ENCODE measurements at places on chromosomes 2 and 18.

GRCh38 chr2:180692322-180692721, 288.1 kb upstream of the UBE2E3 start:
- no peak for DNase-seq

GRCh38 chr2:140502951-140503630, 1627.7 kb downstream of the LRP1B start:
- DNase-seq, result no peak

- no peak for DNase-seq
Measured at GRCh38 chr2:128502200-128502599, 183.5 kb upstream of the HS6ST1 start.

DNA sequence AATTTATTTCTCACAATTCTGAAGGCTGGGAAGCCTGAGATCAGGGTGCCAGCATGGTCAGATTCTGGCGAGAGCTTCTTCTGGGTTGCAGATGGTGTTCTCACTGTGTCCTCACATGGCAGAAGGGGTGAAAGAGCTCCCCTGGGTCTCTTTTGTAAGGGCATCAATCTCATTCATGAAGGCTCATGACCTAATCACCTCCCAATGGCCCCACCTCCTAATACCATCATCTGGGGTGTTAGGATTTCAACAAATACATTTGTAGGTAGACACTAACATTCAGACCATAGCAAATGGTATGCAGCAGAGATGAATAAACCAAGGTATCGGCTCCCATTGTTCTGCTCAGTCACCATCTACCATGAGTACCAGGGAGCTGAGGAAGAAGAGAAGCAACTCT, 32.7 kb downstream of the YPEL5 start:
- no peak for DNase-seq

DNA sequence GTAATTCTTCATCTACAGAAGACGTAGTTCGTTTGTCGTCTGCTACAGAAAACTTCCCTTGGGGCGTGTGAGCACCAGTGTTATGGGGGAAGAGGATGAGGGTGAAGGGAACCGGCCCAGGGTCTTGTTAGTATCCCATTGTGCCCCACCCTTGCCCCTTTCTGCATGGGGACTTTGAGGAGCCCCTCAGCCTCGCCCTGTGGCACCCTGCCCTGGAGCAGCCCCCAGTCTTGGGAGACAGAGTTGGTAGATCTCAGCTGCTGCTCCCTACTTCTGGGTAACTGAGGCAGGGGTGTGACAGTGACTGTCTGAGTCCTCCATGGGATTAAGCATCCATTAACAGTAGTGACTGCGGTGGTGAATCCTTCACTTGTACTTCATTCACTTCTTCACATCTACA, 50.1 kb downstream of the RNF144A start:
- no peak for DNase-seq

DNA sequence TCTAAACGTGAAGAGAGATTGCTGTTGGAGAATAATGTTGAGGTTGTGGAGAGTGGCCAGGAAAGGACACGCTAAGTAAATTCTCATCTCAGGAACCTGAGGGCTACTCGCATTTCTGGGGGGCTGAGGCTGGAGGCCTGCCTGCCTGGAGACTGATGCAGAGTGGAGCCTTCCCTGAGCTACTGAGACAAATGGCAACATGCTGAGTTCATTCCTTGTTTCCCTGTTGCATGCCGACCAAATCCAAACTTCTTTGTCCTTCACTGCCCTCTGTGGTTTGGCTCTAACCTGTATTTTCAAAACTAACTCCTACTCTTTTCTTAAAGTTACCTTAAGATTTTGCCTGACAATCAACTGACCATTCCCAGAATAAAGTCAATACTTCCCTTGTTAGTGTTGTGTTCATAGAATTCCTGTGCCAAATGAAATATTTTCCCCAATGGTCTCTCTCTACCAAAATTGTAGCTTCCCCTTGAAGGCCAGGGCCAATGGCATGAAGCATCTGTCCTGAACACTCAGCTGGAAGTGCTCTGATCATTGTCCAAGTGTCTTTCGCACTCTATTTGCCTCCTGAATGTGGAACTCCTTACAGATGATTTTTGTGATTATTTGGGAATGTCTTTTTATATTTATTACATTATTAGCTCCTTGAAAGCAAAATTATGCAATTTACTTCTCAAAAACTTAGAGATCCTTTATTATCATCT, 1085.6 kb downstream of the SOCS6 start:
- DNase-seq, result no peak

DNA sequence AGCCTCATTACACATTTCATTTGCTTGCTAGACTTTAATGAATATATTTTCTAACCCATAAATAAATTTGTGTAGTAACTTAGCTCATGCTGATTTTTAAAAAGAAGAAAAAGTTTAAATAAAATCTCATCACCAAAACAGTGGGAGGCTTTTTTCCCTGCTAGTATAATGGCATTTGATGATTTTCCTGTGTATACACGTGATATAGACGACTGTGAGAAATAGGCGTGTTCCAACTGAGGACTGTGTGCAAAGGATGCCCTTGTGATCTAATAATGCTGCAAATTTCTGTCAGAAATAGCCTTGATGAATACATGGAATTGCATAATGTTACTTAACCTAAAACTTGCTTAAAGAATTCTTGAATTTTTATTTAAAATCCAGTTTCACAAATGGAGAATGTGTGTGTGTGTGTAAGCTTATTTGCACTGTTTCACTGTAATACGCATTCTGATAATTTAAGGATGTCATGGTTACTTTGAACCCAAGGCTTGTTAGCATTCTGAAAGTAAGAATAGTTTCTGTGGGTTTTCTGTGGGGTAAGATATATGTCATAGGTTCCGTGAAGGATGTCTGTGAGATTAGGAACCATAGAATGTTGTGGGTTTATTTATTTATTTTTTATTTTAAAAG, 178.0 kb downstream of the DLGAP1 start:
- no peak for DNase-seq

- no peak for DNase-seq
Measured at GRCh38 chr18:35786365-35787042, 186.0 kb upstream of the RMP24 start.

DNA sequence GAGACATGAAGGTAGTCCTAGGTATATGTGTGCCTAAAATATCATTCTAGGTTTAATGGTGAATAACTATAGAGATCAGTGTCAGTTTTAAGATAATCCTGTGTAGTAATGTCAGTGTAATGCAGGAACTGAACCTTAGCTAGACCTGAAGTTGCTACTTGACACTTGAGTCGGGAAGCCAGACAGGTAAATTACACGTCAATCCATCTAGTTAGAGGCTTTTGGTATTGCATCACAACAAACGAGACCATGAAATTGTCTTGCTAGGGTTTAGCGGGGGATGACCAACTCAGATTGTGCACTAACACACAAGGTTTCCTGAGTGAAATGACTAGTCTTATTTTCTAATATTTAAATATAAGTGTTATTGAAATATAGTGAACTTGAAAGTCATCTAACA, 2.0 kb downstream of the YPEL5 start:
- DNase-seq, result no peak

GRCh38 chr18:58065956-58066355, 21.9 kb downstream of the NEDD4L start:
- DNase-seq, result no peak

GRCh38 chr2:219122202-219122980, 38.2 kb downstream of the NHEJ1 start:
- DNase-seq, result no peak

DNA sequence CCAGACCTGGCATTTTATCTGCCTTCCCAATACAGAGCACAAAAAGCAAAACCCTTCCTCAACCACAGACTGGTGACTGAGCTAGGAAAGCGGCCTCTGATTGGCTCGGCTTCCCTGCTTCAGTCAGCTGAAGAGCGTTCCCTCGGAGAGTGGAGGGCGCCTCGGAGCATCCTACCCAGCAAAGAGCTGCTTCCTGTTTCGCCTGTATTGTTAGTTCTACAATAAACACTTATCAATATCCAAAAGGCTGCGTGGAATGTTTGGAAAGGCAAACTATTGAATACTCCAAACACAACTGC, 125.0 kb downstream of the CACNB4 start:
- DNase-seq, result no peak

Measured in T follicular helper cell (primary cell).